Left renal cortex interstitium (tissue), 4 donors: ENCODE measurements at places on chromosomes 4 and X. TPM values are rescaled to one million over a fixed set of nuclear protein-coding genes. Genes with fewer than 3 reads are reported as not detected.

TRIM60 gene
- polyA plus RNA-seq: not detected

DNA sequence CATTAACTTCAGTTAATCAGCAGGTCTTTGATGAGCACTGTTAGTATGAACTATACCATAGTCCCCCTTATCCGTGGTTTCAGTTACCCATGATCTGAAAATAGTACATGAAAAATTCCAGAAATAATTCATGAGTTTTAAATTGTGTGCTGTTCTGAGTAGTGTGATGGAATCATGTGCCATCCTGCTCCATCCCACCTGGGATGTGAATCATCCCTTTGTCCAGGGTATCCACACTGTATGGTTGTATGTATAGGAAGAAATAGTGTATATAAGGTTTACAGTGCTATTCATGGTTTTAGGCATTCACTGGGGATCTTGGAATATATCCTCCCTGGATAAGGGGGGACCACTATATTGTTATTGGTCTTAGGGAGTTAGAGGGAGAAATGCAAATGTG is 24.5 kb downstream of the ARHGAP10 start:
- DNase-seq: no peak

DNA sequence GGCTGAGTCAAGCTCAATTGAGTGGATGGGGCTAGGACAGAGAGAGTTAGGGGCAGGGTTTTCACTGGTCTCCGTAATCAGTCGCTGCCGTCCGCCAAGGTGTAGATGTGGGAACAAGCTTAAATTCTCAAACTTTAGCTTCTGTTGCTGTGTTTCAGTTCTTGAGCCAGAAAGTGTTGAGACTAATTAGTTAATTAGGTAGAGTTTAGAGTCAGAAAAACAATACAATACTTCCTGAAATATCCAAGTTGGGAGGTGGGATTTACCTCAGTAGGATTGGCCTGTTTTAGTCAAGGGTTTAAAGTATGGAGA is 1.1 kb upstream of the UBE2D3 start:
- no peak for DNase-seq

GRCh38 chr4:189032606-189033338 is 893.5 kb downstream of the TRIML1 start:
- DNase-seq: no peak

HPGDS gene
- 3.4 TPM for polyA plus RNA-seq

MAGED4 gene
- 36.6 TPM for polyA plus RNA-seq

DNA sequence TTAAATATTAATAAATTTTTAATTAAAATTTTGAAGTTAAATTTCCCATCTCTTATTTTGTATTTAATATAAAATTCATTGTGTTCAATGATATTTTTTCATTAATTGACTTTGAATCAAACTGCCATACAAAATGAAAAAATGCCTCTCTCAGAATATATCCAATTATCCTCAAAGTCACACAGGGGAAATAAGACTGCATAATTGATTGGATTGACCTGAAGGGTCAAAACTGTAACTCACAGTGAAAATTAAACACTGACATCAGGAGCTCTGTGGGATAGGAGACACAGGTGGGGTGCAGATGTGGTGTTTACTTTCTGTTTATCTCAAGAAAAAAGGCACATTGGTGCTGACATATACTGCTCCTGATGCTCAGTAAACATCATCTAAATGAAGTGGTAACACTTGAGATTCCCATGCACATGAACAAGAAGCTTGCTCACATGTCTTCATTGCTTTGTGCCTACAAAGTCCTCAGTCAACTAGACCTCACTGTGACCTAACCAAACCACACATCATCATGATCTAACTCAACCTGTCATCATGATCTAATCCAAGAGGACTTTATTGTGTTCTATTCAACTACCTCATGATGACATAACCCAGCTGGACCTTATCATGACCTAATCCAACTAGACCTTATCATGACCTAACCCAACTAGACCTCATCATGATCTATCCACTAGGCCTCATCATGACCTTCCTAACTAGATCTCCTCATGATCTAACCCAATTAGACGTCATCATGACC is 83.7 kb downstream of the DHRSX start:
- DNase-seq: no peak

- peak; percentile 73 for DNase-seq
Measured at GRCh38 chr4:23889814-23890341, at the start of gene PPARGC1A. TSS of gene PPARGC1A (minus strand) at chr4:23890047. CDS start at chr4:23889957, 90 bp downstream.

- no peak for DNase-seq
Measured at GRCh38 chr4:13452927-13453579, 31.1 kb downstream of the RAB28 start.

DDX60 gene
- polyA plus RNA-seq: 14.8 TPM

DNA sequence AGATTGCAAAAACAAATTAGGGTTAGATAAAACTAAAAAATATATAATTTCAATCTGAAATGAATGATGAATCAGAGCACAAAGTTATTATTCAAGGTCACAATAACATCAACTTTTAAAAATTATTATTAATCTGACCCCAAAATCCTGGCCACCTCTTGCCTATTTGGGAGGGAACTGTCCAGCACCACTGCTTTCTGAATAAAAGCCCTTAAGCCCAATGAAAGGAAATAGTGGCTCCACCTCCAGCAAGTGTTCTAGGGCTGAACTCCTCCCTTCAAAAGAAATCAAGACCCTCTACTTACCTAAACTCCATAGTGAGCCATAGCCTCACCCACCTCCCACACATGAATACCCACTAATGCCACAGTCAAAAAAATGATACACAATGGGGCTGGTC is 208.2 kb downstream of the PARM1 start:
- DNase-seq: no peak

DNA sequence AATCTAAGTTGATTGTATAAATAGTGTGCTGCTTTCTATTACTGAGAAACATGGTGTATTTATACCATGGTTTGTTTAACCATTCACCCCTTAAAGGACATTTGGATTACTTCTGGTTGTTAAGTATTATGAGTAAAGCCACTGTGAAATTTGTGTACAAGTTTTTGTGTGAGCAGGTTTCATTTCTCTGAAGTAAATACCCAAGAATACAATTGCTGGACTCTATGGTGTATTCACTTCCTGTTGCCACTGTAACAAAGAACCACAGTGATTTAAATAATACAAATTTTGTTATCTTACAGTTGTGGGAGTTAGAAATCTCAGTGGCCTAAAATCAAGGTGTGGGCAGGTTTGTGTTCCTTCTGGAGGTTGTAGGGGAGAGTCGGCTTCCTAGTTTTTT is 869.6 kb downstream of the CCSER1 start:
- no peak for DNase-seq

DNA sequence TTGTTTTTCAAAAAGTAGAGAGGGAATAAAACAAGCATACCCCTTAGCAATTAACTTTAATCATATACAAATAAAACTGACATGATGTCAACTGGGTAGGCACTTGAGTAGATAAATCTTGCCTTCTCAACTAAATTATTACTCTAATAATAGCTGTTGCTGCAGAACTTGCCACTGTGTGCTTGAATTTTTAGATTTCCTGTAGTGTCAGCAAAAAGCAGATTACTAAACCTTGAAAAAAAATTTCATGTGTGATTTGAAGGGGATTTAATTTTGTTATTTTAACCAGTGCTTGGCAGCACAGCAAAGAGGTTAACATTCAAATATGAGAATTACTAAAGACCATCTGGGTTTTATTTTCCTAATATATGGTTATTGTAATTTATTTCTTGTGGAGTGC is 438.3 kb upstream of the SPANXN1 start:
- DNase-seq: no peak

SMARCA5 gene
- polyA plus RNA-seq: 99.8 TPM

DNA sequence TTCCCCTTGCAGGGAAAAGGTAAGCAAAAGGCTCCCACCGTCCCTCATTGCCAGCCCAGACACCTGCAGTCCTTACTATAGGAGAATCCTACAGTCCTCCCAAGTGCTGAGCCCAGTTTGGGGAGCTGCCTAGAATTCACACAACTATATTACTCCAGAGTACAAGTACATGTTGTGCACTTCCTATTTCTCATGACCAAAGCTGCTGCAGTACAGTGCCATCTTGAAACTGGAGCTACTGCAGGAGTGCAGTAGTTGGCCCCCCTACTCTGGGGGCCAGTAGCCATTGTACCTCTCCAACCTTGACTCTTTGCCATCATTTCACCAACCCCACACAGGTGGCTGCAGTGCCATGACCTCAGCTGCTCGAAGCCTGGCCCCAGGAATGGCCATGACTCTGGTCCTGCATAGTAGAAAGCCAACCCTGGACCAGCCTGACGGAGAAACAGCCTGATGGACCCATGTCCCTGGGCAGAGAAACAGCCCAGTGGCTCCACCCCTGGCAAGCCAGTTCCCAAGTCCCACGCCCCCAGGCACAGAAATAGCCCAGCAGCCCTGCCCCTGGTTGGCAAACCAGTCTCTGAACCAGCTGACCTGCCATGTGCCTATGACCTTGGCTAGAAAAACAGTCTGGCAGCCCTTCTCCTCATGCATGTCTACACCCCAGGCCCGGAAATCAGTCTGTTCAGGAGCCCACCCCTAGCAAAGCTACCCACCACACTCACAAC is 51.9 kb downstream of the PHKA1 start:
- no peak for DNase-seq

GRCh38 chr4:166091912-166092510 is 219.0 kb downstream of the TLL1 start:
- no peak for DNase-seq

- DNase-seq: no peak
Measured at GRCh38 chr4:173464481-173464880, 65.5 kb downstream of the HAND2 start.

DNA sequence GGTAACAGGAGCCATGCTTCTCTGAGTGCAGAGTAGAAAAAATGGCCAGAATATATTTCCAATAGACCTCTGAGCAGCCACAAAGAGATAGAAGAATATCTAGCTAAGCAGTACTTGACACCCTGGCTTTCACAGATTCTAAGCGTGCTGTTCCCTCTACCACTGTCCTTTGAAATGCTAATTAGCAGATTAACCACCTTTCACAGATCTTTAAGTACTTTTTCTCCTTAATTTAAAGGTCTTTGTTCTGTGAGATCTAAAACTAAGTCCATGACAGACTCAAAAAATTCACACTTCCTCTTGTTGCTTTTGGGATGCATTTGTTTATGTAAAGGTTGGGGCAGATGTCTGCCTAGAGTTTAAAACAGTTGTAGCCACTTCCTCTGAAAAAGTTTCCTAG is 28.3 kb upstream of the MAGEC2 start:
- DNase-seq: no peak

GRCh38 chr4:8188743-8189550 is 10.1 kb upstream of the SH3TC1 start:
- DNase-seq: no peak
